Neural progenitor cell (in vitro differentiated cells): ENCODE measurements at places on chromosomes 2 and 18. TPM values are rescaled to one million over a fixed set of nuclear protein-coding genes. Genes with fewer than 3 reads are reported as not detected.

Gene ERCC3
- 68.9 and 71.5 TPM in 2 replicates for total RNA-seq

Gene SOWAHC
- total RNA-seq = 5.7 and 7.2 TPM in 2 replicates

Gene ESPNL
- 0.58 and 0.59 TPM in 2 replicates for total RNA-seq

Gene ITPRID2
- total RNA-seq = 27.3 and 40.4 TPM in 2 replicates

Gene PSMA8
- total RNA-seq = not detected in 2 replicates

Gene DTYMK
- 43.4 and 59.9 TPM in 2 replicates for total RNA-seq

Gene LNPK
- total RNA-seq = 24.4 and 36.1 TPM in 2 replicates

Gene C2orf81
- total RNA-seq = 1.8 and 6.0 TPM in 2 replicates

Gene CCDC93
- total RNA-seq = 17.2 and 21.0 TPM in 2 replicates

Gene GPR17
- not detected in 2 replicates for total RNA-seq

Gene PRSS56
- not detected in 2 replicates for total RNA-seq

Gene SFTPB
- not detected in 2 replicates for total RNA-seq

Gene PSMD1
- 101 and 132 TPM in 2 replicates for total RNA-seq

Gene TTC39C
- total RNA-seq = 26.1 and 27.6 TPM in 2 replicates

Gene CDCA7
- 31.4 and 36.8 TPM in 2 replicates for total RNA-seq

Gene SMCHD1
- 65.3 and 127 TPM in 2 replicates for total RNA-seq

Gene COL4A3
- total RNA-seq = not detected in 2 replicates

Gene MPP4
- total RNA-seq = not detected in 2 replicates

Gene ALK
- 0.06 TPM in 1 of 2 replicates, not detected in the other for total RNA-seq

Gene DSC2
- total RNA-seq = 11.9 and 16.0 TPM in 2 replicates

Gene SLC5A6
- total RNA-seq = 42.8 and 88.9 TPM in 2 replicates

Gene SRD5A2
- total RNA-seq = not detected in 2 replicates

Gene EGR4
- total RNA-seq = 0.40 TPM in 1 of 2 replicates, not detected in the other

Gene CD8A
- 0.03 and 0.34 TPM in 2 replicates for total RNA-seq

Gene CGREF1
- 2.1 and 3.0 TPM in 2 replicates for total RNA-seq

Gene ZFP36L2
- 13.8 and 15.1 TPM in 2 replicates for total RNA-seq

Gene TEKT4
- total RNA-seq = not detected in 2 replicates

Gene CFC1
- not detected in 2 replicates for total RNA-seq

Gene TOGARAM2
- total RNA-seq = 0.04 and 0.62 TPM in 2 replicates

Gene SLC4A5
- 1.7 and 2.0 TPM in 2 replicates for total RNA-seq

Gene NT5DC4
- not detected in 2 replicates for total RNA-seq

Gene RAPGEF4
- total RNA-seq = 1.1 and 1.8 TPM in 2 replicates

Gene PAX8
- 1.4 and 2.9 TPM in 2 replicates for total RNA-seq

Gene DSC3
- total RNA-seq = 1.2 and 1.8 TPM in 2 replicates
